ENCODE measurements at places on chromosomes 6 and 20.

DNA sequence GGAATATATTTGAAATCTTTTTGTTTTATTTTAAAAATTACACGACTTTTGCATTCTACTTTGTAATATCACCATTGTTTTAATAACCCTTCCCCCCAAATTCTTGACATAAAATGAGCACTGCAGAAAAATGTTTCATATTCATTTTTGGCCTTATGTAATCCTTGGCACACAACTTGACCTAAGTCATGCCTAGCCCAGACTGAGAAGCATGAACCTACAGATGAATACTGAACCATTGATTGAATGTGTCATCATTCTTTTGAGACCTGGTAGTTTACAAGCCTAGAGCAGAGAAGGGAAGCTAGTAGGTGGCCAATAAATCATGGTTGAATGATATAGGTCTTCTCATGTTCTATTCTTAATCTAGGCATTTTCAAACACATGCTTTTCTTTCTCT lies 89.4 kb upstream of the EDN1 start:
- no peak for DNase-seq

- DNase-seq: no peak
Measured at GRCh38 chr6:294656-295565, 2.6 kb downstream of the DUSP22 start.

DNA sequence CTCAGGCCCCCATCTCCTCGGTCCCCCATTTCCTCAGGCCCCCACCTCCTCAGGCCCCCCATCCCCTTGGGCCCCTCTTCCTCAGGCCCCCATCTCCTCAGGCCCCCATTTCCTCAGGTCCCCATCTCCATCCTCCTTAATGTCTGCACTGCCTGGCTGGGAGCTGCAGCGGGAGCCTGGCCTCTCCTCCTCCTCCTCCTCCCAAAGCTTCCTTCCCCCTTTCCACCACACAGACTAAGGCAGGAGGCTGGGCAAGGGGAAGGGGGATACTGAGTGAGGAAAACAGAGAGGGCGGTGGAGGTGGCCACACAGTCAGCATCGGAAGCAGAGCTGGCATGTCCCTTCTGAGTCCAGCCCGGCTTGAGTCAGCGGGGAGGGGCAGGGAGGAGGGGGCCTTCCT lies 122.6 kb upstream of the RPS6KA2 start:
- DNase-seq: no peak

GRCh38 chr6:27502508-27503435 lies 29.9 kb upstream of the ZNF184 start:
- peak; percentile 75 for DNase-seq

DNA sequence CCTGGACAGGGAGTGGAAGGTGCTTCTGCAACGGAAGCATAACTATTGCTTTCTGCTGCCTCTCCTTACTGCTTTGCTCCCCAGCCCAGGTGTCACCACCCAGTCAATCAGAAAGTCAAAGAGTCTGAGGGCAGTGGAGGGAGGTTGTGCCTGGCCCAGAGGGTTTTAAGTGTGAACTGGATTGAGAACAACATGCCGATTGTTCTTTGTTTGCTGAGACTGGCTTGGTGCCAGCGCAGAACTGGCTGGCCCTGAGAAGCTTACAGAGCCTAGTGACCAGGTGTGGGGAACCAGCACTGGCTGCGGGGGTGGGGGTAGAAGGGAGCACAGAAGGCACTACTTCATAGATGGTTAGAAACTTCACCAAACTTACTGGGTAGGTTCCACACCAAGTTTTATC lies 31.1 kb upstream of the ENPP4 start:
- no peak for DNase-seq

DNA sequence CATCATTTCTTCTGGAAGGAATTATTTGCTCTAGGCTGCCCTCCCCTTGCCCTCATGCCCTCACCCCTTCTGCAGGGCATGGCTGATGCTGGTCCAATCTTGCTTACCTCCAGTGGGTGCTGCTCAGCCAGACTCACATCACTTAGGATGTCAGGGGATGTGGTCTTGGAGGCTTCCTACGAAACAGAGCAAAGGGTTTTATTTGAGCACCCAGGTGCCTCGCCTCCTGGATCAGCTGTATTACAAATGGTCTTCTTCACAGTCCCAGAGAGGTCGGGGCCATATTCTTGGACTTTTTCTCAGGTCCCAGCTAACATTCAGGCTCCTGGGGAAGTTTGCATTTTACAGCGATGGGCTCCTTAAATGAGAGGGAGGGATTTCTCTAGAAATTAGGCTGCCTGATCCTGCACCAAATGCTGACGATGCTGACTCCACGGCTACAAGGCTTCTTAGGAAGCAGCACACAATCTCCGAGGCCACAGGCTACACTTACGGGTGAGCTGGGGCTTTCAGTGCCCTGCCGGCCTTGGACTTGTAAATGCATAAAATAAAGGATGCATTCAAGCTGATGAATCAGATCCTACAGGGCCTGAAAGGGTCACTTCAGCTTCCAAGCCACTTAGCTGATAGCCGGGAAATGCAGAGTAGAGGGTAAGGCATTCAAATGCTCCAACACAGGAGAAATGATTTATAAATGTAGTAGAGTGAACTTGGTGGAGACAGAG lies 159.8 kb upstream of the ECI2 start:
- no peak for DNase-seq

DNA sequence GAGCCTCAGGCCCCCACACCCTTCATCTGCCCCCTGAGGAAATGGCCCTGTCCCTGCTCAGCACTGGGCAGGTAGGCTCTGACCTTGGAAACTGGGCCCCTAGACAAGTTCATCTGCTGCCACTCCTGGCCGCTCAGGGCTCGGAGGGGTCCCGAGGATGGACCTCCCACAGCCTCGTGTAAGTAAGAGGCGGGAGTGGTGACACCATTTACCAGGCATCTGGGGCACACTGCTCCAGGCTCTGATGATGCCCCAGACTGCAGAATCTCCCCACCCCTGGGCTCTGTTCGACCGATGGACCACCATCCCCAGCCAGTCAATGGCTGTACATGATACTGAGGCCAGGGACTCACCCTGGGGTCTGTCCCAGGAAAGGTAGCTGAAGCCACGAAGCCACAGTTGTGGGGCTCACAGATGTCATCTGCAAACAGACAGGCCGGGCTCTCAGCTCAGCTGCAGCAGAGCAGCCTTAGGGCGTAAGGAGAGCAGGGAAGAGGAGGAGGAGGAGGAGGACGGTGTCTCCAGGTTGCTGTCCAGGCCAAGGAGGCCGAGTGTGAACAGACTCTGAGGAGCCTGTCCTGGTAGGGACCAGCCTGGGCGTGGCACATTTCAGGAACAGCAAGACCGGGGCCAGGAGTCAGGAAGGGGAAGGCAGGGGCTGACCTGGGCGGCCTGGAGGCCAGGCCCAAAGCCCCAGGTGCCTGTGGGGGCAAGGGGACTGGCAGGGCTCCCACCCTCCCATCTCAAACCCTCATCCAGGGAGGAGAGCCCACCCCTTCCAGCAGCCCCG lies 300.4 kb downstream of the TAF4 start:
- DNase-seq: no peak

GRCh38 chr6:153170511-153170910 lies 39.4 kb upstream of the RGS17 start:
- DNase-seq: peak; percentile 46
